ENCODE measurements at places on chromosomes 2 and 18.

- no peak for DNase-seq
These were observed 20.8 kb downstream of the GAREM2 start for GRCh38 chr2:26193578-26194231.

DNA sequence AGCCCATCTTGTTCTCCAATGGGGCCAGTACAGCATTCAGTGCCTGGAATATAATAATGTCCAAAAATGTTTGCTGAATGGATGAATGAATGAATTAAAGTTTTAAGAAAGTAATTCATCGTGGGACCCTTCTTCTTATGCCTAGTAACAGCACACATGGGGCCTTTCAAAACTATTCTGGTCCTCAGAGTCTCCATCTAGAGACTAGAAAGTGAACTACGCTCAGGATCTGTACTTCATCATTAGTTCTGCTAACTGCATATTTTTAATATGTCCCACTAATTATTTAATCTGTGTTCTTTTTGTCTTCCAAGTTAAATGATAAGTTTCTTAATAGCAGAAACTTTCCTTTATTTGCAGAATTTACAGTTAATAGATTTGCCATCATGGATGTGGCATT is 172.5 kb downstream of the SMAD2 start:
- no peak for DNase-seq

DNA sequence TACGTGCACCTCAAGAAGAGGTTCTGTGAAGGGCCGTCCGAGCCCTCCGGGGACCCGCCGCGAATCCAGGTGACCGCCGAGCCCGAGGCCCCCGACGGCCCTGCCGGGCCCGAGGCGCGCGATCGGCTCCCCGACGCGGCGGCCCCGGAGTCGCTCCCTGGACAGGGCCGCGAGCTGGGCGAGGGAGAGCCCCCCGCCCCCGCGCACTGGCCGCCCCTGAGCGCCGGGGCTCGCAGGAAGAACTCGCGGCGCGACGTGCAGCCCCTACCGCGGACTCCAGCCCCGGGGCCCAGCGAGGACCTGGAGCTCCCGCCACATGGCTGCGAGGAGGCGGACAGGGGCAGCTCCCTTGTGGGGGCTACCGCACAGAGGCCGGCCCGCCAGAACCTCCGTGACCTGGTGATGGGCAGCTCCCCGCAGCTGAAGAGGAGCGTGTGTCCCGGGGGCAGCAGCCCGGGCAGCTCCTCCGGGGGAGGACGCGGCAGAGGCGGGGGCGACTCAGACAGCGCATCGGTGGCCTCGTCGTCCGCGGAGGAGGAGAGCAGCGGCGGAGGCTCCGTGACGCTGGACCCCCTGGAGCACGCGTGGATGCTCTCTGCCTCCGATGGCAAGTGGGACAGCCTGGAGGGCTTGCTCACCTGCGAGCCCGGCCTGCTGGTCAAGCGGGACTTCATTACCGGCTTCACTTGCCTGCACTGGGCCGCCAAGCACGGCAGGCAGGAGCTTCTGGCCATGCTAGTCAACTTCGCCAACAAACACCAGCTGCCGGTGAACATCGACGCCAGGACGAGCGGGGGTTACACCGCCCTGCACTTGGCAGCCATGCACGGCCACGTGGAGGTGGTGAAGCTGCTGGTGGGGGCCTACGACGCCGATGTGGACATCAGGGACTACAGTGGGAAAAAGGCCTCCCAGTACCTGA is 812 bp downstream of the SOWAHC start:
- no peak for DNase-seq

- DNase-seq = no peak
These were observed 286.5 kb upstream of the SLC14A2 start for GRCh38 chr18:45328811-45329210.

DNA sequence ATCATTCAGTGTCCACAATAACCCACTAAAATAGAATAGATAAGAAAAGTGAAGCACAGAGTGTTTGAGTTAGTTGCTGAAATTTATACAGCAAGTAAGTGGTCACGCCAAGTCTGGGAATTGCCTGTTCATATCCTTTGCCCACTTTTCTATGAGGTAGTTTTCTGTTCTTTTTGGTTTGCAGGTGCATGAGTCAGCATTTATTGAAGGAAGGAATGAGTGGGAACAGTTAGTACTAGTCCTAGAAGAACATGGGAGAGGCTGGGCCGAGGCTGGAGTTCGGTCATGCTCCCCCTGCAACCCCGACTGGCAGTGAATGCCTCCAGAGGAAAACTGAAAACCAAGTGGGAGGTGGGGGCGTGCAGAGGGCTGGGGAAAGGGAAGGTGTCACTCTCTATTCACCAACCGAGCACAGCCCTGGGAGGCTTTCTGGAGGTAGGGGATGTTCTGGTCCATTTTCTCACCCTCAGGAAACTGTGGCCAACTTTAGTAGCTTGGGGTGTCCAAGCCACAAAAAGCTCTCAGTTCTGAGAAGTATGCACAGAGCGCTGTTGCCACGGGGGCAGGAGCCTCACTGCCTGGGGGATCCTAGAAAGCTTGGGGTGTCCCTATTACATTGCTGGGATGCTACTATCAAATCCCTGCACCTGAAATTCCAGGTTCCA is 41.4 kb downstream of the FOSL2 start:
- no peak for DNase-seq

- no peak for DNase-seq
These were observed 38.2 kb downstream of the SLC66A2 start for GRCh38 chr18:79912994-79913831.

- DNase-seq = no peak
These were observed at the start of gene GPR39 for GRCh38 chr2:132416723-132417395. Gene GPR39 (plus strand): TSS chr2:132416805.
